ENCODE measurements at places on chromosomes 4 and X.
A peak's percentile ranks its signal among the peaks of the same experiment; 100 is the strongest.

DNA sequence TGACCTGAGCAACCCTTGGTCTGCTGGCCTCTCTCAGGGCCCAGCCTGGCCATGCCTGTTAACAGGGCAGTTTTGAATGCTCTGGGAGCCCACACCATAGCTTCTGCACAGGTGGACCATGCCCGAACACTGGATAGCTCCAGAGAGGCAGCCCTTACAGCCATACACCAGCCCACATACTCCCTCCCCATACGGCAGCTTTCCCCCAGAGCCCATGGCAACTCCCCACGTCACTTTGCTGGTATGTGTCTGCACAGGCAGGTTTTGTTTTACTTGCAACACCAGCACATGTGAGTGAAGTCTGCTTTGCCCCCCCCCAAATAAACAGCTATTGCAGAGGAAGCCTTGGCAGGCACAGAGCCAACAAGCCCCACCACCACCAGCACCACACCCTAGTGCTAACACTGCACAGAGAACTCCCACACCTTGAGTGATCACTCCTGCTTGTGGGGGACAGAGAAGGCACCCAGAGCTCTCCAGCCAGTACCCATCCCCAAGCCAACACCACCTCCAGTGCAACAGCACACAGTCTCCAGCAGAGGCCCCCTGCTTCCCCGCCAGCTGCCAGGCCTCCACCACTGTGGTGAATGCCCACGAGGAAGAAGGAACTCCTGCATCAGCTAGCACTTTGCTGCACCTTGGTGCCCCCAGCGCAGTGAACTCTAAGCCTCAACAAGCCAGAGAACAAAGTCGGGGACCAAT is 87.3 kb downstream of the STPG2 start:
- DNase-seq, result no peak

- no peak for DNase-seq
Measured at GRCh38 chr4:95020521-95020920, 262.8 kb downstream of the BMPR1B start.

GRCh38 chr4:190016369-190017289 is 10.4 kb downstream of the FRG2 start:
- DNase-seq, result no peak

DNA sequence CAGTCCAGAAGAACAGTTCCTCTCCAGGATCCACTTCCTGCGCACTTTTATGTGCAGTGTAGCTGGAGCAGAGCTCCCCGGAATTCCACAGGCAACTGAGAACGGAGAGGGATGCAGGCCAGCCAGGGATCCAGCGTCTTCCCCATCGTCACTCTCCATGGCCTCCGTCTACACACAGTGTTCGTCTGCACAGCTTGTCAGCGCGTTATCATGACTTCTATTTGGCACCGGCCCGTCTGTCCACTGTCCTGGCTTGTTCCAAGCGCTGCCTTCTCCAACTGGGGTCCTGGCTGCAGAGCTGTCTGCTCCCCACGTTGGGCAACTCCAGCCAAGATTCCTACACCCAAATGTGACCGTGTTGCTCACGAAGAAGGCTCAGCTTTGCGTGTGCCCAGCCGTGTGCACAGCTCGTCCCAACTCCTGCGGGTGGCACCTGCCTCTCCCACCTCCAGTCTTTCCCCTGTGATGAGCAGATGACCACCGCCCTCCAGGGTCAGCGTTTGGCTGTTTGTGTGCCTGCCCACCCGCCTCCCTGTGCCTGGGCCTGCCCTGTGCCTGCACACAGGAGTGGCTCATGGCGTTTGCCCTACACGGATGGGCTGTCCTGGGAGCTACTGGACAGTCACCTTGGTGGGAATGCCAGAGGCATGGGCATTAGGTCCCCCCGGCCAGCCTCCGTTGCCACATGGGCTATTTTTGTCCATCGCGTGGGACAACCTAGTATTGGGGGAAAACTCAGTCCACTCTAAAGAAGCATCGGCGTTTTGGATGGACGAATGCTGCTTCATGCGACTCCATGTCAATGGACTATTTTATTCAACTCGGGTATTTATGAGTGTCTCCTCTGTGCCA is 2.2 kb upstream of the CTBP1 start:
- no peak for DNase-seq

GRCh38 chr4:18390655-18391353 is 369.2 kb upstream of the LCORL start:
- DNase-seq, result no peak

DNA sequence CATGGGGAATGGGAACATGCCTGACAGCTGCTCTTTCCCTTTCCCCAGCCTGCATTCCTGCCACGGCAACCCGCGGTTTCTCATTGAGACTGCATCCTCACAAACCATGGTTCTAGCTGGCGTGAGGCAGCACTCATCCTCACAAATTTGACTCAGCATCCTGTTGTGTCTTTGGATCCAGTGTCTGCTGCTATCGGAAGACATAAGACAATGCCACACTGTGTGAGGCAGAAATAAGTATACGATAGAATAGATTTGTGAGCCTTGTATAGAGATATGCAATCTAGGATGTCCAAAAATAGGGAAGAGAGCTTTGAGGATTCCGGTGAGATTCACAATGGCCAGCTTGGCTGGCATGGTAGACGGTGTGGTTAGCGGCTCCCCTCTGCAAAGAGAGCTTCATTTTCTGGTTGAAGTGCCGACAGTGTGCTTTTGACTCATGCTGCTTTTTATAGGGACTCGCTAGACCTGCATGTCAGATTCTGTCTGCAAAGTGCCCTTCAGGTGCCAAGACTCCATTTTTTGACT is 161.3 kb upstream of the PSAPL1 start:
- DNase-seq, result no peak

- no peak for DNase-seq
Measured at GRCh38 chrX:57667010-57667409, 13.1 kb downstream of the NLRP2B start.

- DNase-seq, result no peak
Measured at GRCh38 chr4:104066533-104066932, 346.7 kb upstream of the TACR3 start.

- no peak for DNase-seq
Measured at GRCh38 chrX:119537487-119537886, 27.7 kb downstream of the STEEP1 start.

DNA sequence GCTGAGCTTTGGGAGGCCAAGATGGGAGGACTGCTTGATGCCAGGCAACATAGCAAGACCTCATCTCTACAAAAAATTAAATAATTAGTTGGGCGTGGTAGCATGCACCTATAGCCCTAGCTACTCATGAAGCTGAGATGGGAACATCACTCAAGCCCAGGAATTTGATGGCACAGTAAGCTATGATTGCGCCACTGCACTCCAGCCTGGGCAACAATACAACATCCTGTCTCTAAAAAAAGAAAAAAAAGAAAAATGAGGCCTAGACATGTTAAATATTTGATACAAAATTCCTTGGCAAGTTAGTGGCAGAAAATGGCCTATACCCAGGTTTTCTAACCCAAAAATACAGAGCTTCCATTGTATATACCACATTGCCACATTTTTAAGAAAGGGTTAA is 88.1 kb upstream of the MAB21L2 start:
- DNase-seq, result no peak

GRCh38 chrX:39967348-39967747 is 130.4 kb downstream of the BCOR start:
- DNase-seq, result no peak

DNA sequence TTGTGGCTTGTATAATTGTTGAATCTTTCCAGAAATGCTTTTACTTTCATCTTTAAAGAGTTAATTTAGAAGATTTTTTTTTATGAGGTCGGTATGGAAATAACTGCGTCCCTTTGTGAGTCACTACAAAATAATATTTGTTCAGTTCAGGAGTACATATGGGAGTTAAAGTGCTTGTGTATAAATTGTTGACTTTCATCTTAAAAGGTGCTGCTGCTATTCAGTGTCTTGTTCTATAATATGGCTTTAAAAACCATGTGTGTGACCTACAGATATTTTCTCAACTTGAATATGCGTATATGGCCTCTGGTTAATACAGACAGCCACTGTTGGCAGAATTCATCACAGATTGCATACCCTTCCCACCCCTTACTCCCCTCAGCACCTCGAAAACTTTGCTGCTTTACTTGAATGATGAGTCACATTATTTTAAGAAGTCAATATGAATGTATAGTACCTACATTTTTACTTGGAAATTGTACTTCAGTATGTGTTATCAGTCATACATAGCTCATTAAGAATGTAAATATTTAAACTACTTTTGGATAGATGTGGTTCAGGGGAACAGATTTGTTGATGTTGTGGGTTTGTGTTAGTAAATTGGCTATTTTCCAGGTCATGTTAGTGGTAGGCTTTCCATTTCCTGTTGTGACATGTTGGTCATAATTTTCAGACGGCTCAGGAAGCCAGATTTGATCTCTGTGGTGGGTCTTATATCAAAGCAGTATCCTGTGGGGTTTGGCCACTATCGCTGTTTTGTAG is 1.5 kb downstream of the CLCN3 start:
- DNase-seq, result peak; percentile 30

- DNase-seq, result no peak
Measured at GRCh38 chrX:86711531-86712180, 563.4 kb downstream of the DACH2 start.

DNA sequence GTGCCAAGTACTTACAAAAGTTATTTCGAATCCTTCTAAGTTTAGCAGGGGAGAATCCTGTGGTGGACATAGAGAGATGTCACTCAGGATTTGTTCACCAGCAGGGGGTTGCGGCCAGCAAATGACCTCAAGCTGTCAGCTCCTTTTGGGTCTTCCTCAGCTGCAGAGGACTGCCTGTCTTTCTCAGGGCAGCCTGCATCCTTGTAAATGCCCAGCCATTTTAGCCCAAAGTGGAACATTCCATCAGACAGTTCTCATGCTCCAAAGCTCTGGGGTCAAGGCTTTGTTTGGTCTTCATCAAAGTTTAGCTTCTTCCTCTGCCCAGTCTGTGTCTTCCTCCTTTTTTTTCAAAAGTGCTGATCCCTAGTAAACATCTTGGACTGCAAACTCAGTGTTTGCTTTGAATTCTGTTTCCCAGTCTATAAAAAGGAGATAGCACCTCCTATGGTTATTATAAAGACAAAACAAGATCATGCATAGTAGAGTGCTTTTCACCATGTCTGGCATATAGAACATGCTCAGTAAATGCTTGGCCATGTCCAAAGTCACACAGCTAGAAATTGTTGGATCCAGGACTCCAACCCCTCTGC is 156.4 kb upstream of the GATB start:
- DNase-seq, result no peak

- no peak for DNase-seq
Measured at GRCh38 chrX:119935215-119935874, 8.2 kb downstream of the NKAP start.

DNA sequence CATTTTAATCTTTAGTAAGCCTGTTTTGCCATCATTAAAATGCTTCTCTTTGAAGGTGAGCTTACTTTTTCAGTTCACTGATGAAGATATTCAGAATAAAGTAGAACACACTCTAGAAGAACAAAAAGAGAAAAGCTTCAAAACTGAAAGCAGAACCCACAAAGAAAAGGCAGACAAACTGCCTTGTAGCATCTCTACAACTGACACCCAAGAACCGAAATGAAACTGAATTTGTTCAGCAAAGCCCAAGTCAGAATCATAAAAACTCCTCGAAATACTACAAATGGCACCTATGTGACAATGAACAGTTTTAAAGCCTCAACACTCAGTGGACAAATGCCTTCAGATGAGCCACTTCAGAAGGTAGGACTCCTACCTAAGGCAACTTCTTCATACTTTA is 83.6 kb downstream of the MAML3 start:
- no peak for DNase-seq

DNA sequence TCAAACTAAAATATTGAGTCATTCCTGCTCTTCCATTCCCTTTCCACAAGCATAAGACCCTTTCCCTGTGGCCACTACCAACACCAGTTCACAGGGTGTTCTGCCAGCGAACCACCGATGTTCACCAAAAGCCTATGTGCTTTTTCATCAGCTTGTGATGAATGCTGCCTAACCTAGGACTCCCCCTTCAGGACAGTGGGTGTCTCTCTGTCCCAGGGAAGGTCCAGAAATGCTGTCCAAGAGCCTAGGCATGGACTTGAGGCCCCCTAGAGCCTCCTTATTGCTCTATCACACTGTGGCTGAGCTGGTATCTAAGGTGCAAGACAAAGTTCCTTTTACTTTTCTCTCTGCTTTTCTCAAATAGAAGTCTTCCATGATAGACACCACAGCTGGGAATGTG is 1015.6 kb downstream of the PCDH19 start:
- no peak for DNase-seq

DNA sequence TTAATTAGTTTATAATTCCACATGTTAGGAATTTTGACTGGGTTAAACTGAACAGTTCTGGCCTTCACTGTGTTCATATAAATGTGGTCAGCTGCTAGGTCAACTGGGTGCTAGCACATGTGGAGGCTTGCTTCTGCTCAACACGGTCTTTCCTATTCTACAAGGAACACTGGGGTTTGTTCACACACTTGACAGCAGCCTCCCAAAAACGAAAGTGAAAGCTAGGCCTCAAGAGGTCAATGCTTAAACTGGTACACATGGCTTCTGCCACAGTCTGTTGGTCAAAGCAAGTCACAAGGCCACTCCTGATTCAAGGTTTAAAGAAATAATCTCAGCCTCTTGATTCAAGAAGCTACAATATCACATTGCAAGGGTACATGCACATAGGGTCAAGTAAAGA is 126.5 kb downstream of the QDPR start:
- DNase-seq, result no peak

DNA sequence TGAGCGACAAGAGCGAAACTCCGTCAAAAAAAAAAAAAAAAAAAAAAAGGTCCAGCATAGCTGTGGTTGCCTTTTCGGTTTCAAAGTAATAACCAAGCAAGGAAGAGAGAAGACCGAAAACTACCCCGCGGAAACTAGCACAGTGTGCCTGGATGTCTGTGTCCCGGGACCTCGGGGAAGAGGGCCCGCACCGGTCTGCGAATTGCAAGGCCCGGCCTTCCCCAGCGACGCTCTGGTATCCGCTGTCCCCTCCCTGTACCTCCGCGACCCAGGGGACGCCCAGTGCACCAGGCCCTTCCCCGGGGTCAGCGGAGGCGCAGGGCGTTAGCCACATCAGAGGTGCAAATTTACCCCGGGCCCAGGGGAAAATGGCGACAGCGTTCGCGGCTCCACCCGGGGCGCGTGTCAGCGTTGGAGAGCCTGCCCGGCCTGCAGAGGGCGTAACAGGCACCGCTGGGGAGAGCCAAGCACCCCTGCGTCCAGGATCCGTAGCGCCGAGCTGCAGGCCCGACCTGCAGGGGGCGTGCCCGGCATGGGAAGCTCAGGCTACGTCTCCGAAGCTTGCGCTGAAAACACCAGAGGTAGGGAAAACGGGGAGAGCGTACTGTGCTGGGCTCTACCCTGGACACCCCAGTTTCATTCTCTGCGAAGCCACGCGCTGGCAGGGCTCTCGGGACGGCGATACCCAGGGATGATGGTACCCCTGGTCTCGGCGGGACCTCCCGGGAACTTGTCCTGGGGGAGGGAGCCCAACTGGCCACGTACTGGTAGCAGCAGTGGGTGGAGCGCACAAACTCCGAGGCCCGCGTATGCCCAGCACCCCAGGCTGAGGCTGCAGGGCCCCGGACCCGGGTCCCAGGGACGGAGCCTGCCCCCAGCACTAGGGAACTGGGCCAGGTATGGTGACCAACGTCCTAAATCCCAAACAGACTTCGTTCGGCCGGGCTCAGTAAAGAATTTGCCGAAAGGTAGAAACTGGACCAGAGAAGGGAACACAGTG is 16.2 kb downstream of the NKX6-1 start:
- no peak for DNase-seq

- DNase-seq, result no peak
Measured at GRCh38 chr4:38499101-38499500, 164.9 kb upstream of the KLF3 start.

GRCh38 chrX:15204130-15204751 is 65.6 kb downstream of the ASB9 start:
- DNase-seq, result no peak
